ENCODE measurements at places on chromosomes 16 and 17.

DNA sequence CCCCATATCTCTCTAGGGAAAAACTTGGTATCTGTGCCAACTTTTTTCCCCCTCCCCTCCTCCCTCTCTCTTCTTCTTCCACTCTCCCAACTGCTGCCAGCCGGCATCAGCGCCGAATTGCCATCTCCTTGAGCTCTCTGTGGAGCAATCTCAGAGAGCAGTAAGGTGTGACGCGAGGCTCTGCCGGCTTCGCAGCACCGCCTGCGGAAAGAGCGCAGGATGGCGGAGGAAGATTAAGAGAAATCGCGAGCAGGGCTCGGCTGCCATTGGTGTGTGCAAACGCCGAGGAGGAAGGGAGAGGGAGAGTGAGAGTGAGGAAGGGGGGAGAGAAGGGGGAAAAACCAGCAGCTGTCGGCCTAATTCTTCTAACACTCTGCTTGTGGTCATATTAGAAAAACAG is 44.2 kb downstream of the NEUROD2 start:
- DNase-seq = no peak

DNA sequence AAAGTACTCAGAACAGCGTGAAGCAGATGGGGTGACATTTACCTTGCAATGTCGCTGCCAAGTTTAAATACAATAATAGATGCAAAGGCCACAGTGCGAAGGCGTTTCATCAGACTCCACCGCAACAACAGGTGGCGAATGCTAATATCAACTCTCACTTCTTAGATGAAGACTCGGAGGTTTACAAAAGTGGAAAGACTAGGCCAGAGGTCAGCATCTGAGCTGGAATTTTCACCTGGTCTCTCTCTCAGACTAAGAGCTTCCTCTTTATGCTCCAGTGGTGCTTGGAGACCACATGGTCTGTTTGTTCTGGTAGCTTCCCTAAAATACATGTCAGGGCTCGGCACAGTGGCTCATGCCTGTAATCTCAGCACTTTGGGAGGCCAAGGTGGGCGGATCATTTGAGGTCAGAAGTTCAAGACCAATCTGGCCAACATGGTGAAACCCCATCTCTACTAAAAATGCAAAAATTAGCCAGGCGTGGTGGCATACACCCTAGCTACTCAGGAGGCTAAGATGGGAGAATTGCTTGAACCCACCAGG is 169.1 kb downstream of the XYLT1 start:
- no peak for DNase-seq

- DNase-seq = no peak
Measured at GRCh38 chr17:27232328-27232727, 61.6 kb upstream of the WSB1 start.

DNA sequence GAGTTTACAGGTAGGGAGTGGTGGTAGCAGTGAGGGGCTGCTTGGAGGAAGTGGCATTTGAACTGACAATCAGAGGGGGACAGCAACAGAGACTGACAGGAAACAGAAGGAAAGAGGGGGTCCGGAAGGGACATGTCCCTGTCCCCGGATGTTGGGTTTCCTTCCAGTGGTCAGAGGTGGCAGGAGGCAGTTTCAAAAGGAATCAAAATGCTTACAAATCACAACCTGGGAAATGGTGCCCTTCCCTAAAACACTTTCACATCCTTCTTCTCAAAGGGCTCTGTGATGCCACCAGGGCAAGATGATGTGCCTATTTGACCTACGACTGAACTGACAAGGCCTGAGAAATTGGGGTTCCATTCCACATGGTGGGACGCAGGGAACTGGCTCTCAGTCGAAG is 19.7 kb downstream of the ADGRG1 start:
- DNase-seq = no peak

- no peak for DNase-seq
Measured at GRCh38 chr17:16922386-16923096, 49.4 kb downstream of the TNFRSF13B start.

DNA sequence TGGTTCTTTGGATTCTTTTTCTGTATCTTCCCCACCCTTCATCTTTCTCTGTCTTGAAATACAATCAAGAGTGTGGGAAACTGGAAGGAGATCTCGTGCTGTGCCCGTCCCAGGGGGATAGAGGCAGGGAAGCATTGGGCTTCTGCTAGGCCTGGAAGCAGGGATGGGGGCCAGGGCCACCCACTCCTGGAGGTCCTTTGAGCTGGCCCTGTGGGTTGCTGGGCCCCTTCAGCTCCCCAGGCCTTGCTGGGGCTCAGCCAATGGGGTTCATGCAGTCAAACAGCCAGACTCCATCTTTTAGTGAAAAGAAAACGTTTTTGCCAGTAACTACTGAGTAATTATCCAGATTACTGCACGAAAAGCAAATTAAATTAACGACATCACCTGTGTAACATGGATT is 67.8 kb downstream of the CCDC182 start:
- DNase-seq = no peak

DNA sequence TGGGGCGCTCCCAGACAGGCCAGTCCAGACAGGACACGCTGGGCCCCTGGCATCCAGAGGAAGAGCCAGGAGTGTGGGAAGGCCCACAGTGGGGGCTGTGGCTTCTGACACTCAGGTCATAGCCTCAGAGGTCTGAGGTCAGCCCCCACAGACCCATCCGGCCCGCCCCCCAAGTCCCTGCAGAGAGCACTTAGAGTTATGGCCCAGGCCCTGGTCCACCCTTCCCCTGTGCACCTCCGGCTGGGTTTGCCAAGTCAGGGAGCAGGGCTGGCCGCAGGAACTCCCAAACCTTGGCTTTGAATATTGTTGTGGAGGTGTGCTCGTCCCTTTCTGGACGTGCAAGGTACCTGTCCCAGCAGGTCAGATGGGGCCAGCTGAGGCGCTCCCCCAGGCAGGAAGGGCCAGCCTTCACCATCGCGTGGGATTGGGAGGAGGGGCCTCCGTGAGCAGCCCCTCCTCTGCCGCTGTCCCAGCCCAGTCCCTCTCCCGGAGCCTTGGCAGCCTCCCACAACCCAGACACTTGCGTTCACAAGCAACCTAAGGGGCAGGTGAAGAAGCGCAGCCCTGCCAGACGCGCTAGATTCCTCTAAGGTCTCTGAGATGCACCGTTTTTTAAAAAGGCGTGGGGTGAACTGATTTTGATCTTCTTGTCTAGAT is 74.6 kb downstream of the SOCS1 start:
- DNase-seq = no peak

DNA sequence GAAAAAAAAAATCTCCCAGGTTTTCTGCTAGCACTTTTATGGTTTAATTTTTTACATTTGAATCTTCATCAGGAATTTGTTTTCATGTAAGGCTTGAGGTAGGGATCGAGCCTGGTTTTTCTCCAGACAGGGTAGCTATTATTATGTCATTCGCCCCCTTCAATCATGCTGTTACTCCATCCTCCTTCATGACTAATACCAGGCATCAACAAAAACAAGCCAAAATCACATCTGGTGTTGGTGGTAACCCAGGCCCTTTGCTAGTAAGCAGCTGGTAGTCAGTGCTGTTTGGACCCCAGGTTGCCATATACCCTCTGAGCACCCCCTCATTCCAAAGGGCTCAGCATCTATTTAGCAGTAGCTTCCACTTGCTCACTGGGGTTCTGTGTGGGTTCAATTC is 29.5 kb downstream of the DRC3 start:
- DNase-seq = no peak

DNA sequence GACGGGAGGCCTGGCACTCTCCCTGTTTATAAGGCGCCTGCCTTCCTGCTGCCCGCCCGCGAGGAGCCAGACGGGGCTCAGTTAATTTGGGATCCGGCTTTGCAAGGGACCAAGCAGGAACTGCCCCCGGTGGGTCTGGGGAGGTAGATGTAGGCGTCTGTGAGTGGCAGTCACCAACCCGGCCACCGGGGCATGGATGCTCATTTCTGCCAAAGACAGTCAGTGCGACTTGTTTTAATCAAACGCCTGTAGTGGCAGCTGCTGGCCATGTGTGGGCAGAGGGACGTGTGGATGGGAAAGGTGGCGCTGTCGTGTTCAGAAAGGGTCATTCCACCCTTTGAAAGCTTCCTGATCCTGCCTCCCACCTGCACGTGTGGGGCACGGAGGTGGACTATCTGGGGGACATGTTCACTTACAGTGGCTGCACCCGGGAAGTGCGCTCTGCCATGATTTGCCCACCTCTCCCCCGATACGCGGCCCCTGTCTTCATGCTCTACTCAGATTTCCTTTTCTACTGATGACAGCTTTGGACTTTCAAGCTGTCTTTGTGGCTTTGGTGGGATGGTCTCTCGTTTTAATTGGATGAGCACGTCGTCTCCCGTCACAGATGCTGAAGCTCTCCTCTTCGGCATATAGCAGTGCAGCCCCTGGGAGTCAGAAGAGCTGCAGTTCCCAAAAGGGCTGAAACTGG is 60.3 kb upstream of the CIBAR2 start:
- no peak for DNase-seq

GRCh38 chr17:27919079-27919478 is 25.9 kb upstream of the LYRM9 start:
- no peak for DNase-seq

DNA sequence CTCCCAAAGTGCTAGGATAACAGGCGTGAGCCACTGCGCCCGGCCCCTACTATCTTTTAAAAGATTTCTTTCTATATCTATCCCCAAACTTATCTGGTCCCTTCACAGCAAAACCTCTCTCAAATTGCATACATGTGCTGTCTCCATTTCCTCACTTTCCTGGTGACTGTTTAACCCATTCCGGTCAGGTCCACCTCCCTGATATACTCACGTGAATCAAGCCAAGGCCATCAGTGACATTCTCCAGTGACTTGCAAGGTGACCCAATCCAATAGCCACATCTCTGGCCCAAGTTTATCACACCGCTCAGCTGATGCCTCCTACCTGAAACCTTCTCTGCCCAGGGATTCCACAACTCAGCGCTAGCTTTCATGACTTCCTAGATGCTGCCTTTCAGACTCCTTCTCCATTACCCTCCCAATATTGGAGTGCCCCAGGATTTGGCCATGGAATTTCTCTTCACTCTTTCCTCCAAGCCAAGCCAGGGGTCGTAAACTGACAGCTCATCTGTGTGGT is 1.4 kb upstream of the CTCF start:
- DNase-seq = no peak

- no peak for DNase-seq
Measured at GRCh38 chr17:43915559-43915958, 8.2 kb upstream of the MPP2 start.

GRCh38 chr17:81821147-81821546 is 11.9 kb downstream of the MCRIP1 start:
- no peak for DNase-seq

- no peak for DNase-seq
Measured at GRCh38 chr17:19986941-19987861, 9.6 kb upstream of the AKAP10 start.

GRCh38 chr17:78241277-78242023 is 10.0 kb downstream of the TMEM235 start:
- DNase-seq = peak; percentile 1

All from kidney glomerular epithelial cell (primary cell).